ENCODE measurements at places on chromosomes 7 and 10. TPM values are rescaled to one million over a fixed set of nuclear protein-coding genes. Genes with fewer than 3 reads are reported as not detected.

Gene ASAH2
- total RNA-seq, result 0.51 TPM

Gene PAPOLB
- total RNA-seq, result under 0.01 TPM

Gene CALML5
- total RNA-seq, result not detected

Gene TRIL
- total RNA-seq, result 0.17 TPM

Gene SPDYE9
- not detected for total RNA-seq

Gene RAB19
- total RNA-seq, result not detected

Gene OR6B1
- total RNA-seq, result not detected

Gene ABCA13
- 0.26 TPM for total RNA-seq

Gene CCDC7
- total RNA-seq, result 18.0 TPM

Data from fibroblast of lung (primary cell).